Stimulated activated naive B cell treated with anti-CD40 and anti-IgM and Interleukin-4, amounts not matched to agents 10 μg/mL and 1 μg/mL and 100 μg/mL, for 72 hours (primary cell): ENCODE measurements at places on chromosomes 1 and 21.
A peak's percentile ranks its signal among the peaks of the same experiment; 100 is the strongest.

DNA sequence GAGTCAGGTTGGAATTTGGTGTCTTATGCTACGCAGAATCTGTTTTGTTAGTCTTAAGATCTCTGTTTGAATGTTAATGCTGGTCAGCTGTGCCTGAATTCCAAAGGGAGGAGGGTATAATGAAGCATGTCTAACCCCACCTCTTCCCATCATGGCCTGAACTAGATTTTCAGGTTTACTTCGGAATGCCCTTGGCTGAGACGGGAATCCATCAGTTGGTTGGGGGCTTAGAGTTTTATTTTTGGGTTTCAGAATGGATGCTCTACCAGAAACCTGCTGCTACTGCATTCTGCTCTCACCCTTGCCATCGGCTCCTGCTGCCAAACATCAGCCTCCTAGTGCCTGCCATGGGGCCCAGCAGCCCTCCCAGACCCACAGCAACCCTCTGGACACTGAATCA, 24.1 kb upstream of the ETV3 start:
- no peak for DNase-seq

DNA sequence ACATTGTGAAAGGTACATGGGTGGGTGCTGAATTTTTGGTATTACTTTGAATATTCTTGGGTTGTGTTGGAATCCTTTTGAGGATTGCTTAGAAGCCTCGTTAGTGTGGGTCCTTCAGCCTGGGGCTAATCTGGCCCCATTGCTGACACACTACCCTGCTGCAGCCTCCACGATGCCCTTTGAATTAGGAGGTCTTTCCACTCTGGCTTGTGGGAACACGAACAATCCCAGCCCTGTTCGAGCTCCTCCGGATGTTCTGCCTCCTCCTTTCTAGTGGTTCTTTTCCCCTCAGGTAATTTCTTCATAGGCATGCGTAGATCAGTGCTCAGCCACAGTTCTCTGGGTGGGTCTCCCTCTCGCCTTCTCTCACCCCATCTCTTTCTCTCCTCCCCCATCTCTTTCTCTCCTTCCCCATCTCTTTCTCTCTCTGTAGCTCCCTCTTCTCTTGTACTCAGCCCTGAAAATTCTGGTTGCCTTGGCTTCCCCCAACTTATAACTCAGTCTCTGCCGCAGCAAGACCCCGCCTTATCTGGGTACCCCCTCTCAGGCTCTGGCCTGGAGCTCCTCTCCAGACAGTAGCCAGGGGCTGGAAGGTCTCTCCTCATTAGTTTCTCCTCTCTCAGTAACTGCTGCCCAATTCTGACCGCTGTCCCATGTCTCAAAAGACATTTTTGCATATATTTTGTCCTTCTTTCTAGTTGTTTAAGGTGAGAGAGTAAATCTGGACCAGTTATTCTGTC, 46.0 kb upstream of the SLC19A1 start:
- DNase-seq = no peak

DNA sequence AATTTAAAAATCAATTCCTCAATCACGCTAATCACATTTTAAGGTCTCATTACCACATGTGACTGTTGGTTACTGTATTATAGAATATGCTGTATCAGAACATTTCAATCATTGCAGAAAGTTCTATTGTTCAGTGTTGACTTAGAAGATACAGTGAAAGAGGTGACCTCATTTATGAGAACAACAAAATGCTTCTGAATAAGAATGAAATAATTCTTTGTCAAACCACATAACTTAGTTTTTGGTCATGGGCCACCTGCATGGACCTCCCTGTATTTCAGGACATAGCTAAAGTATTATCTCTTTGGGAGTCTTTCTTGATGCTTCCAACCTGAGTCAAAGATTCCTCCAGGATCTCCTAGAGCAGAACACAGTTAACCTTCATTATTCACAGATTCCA, 22.3 kb downstream of the MFSD2A start:
- no peak for DNase-seq

GRCh38 chr21:31366825-31367224, 22.8 kb upstream of the TIAM1 start:
- no peak for DNase-seq

GRCh38 chr1:101198842-101199636, 37.8 kb upstream of the S1PR1 start:
- peak; percentile 74 for DNase-seq

DNA sequence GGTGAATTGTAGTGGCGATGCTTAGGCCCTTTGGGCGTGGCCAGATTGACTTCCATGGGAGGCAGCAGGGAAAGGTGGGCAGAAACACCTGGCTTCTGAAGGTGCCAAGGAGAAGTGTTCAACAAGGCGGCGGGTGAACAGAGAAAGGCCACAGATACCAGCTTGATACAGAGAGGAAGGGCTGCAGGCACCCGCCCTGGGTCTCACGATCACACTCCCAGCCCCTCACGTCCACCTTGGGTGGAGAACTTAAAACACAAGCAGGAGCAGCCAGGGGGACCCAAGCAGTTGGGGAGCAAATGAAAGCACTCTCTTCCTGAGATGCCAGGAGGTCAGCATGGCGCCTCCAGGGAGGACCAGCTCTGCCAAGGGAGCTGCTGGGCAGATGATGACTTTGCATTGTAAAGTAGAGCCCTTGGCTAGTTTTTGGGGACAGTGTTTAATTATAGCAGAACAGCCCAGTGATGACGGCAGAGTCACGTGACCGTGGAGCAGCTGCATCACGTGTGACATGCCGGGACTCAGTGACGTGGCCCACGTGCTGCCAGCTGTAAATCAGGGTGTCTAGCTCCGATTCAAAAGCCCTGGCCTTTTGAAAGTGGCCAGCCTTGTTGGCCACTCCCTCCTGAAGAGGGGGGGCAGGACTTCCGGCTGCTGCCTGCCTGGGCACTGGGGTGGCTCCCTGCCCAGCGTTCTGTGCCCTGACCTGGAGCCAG, 19.0 kb downstream of the SLC37A1 start:
- DNase-seq = peak; percentile 39

DNA sequence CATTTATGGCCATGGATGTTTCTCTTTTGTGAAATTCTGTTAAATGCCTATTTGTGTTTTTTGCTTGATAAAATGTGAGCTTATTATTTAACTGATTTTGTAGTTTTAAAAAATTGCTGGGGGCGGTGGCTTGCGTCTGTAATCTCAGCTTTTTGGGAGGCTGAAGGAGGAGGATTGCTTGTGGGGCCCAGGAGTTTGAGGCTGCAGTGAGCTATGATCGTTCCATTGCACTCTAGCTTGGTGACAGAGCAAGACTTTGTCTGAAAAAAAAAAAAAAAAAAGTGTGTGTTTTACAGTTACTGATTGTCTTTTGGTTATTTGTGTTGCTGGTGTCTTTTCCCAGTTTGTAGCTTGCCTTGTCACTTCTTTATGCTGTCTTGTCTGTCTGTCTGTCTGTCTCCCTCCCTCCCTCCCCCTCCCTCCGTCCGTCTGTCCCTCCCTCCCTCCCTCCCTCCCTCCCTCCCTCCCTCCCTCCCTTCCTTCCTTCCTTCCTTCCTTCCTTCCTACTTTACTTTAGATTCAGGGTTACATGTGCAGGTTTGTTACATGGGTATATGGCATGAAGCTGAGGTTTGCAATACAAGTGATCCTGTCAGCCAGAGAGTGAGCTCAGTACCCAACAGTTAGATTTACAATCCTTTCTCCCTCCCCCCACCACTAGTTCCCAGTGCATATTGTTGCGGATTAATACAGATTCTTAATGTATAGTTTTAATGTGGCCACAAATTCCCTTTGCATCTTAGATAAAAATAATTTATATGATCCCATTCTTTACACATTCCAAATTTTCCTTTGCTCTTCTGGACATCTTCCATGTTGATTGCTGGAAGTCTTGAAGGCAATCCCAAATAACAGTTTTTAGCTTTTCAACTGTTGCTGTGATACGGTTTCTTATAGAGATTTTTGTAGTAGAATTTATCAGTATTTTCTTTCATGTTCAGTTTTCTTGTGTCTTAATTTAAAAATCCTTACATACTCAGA, 25.1 kb downstream of the PTBP2 start:
- no peak for DNase-seq

GRCh38 chr1:99170516-99170915, 93.8 kb upstream of the PLPPR4 start:
- no peak for DNase-seq

GRCh38 chr1:175274368-175274767, 81.8 kb upstream of the KIAA0040 start:
- peak; percentile 13 for DNase-seq

DNA sequence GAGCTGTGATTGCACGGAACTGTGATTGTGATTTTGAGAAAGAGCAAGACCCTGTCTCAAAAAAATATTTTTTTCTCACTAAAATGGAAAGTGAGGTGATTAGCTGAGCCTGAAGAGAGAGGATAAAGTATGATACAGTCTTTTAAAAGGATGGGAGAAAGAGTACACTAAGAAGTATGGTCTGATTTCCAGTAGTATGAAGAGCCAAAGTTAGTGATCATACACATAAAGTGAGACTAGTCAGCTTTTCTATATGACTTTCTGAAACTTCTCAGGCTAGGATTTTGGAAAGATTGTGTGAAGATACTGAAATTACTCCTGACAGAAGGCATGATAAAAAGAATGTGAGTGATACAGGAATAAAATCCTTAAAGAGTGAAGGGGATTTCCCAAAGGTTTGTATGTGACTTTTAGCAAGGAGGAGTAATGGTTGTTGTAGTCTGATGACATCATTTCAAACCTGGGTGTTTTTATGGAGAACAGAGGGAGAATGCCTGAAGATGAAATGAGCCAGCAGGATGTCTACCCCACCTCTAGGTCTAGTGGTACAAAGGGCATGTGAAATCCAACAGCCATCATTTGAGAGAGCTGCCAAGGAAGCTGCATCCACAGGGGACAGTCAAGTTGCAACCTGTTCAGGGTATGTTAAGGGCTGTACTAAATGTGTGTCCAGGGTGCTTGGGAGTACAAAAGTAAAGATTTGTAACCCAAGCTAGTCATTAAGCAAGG, 157.7 kb downstream of the PIK3R3 start:
- DNase-seq = no peak

GRCh38 chr1:215004121-215004827, 78.3 kb upstream of the KCNK2 start:
- DNase-seq = no peak

- no peak for DNase-seq
Observed at GRCh38 chr1:236164273-236164672, 21.9 kb downstream of the GPR137B start.

- DNase-seq = no peak
Observed at GRCh38 chr1:68958958-68959357, 462.1 kb upstream of the DEPDC1 start.

- DNase-seq = no peak
Observed at GRCh38 chr1:1132956-1133750, 17.3 kb upstream of the C1orf159 start.

- DNase-seq = no peak
Observed at GRCh38 chr1:243447347-243447746, 191.5 kb downstream of the SDCCAG8 start.

DNA sequence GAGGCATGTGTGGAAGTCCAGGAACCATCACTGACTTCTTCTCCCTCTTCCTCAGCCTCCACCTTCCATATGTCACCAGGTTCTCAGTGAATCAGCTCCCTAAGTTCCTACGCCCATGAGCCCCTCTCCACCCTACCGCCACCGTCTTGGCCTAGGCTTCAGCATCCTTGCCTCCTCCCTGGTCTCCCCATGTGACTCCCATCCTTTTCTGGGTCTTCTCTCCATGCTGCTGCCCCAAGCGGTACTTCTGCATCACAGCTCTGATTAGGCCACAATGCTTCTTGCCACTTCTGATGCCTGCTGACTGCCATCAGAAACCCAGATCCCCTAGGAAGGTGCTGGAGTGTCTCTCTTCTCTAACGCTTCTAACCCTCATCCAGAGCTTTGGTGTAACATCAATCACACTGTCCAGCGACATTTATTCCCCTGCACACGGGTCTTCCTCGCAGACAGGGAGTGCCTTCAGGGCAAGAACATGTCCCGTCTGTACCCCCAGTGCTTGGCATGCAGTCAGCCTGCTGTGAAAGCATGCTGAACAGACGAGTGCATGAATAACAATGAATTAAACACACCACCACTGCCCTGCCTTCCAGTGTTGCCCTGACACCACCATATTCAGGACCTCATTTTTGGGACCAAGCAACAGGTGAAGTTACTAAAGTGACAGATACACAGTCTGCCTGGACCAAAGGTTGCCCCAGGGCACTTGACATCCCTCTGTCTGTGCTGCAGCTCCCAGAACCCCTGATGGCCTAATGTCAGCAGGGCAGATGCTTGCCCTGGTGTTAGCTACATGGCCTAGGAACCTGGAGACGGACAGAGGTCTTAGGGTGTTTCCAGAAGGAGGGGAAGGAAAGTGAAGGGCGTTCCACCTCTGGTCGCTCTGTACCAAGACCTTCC, 158.7 kb upstream of the EDN2 start:
- no peak for DNase-seq

GRCh38 chr1:94579876-94580294, 38.3 kb upstream of the F3 start:
- no peak for DNase-seq

DNA sequence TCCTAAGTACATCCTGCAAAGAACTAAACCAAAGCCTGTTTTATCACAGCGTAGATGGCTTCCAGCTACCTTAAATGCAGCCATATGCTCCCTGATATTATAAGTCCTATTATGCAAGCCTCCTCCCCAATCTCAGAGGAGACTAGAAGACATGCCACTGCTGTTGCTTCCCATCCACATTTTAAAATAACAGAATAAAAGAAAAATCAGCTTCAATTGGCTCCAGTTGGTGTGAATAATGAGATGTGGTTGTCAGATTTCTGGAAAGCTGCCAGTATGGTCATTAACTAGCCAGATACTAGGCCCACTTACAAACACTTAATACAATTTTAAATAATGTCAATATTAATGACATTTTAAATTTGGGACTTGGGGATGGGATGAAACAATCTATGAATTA, 25.7 kb downstream of the WARS2 start:
- DNase-seq = no peak

GRCh38 chr1:229231754-229232119, 39.2 kb upstream of the RAB4A start:
- no peak for DNase-seq

DNA sequence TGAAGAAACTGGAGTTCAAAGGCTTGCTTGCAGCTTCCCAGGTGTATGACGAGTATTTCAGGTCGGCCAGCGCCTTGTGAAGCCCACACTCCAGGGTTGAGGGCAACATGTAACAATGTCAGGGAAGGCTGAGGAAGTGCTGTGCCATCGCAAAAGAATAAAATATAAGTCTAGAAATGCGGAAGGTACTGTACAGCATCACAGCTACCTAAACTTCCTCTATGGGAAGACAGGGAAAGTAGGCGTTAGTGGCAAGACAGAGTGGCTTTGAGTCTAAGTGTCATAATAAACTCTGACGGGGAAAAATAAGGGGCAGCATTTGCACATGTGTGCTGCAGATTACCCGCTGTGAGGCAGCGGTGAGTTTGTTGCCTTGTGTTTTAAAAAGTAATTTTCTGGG, 28.9 kb downstream of the DOP1B start:
- DNase-seq = no peak

DNA sequence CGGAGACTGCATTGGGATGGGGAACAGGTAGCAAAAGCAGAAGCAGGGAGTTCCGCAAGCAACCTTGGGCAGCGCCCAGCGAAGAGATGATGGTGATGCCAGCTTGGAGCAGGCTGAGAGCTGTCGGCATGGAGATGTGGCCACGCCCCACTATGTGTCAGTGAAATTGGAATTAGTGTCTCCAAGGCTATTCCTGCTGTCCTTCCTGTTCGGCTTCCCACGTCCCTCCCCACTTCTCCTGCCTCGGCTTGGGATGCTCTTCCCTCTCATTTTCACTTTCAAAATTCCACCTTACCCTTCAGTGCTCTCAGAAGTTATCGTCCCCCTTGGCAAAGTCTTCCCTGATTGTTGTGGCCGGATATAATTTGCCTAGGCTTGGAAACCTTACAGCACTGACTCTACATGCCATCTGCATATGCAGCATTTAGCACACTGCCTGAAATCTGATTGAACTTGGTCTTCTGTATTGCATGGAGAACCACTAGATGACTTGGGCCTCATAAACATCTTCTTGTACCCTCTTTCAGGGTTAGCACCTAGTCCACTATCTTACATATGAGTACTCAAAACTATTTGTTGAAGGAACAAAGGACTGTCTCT, 270.7 kb upstream of the RUNX1 start:
- no peak for DNase-seq
